Glomerular endothelial cell (primary cell): ENCODE measurements at places on chromosomes 7 and 10.

GRCh38 chr10:27474741-27475140 is 29.4 kb upstream of the RAB18 start:
- DNase-seq: no peak

DNA sequence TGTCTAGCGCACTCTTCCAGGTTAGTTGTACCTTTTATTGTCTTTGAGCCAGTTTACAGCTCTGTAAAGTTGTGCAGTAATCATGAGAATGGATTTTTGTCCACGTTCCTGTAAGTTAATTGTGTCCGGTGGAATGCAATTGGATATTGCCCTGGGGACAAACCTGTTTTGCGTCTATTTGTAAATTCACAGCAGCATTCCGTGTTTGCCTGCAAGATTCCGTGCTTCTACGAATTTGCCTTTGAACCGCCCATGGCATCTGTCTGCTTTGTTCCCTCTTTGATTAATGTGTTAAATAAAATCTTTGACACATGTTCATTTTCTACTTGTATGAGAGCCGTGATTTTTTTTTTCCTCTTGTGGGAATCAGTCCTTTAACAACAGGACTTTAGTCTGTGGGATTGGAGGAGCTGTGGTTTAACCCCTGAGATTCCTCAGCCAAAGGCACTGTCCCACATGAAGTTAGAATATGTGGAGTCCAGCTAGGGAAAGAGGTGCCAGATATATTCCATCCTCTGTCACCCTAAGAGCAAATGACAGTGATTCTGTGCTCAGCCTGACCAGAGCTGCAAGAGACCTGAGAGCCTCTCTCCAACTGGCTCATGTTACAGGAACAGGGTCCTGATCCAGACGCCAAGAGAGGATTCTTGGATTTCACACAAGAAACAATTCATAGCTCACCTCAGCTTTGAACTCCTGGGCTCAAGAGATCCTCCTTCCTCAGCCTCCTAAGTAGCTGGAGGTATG is 126.3 kb downstream of the COL26A1 start:
- DNase-seq: no peak

- no peak for DNase-seq
Measured at GRCh38 chr10:43963793-43964425, 315.2 kb upstream of the ZNF32 start.

DNA sequence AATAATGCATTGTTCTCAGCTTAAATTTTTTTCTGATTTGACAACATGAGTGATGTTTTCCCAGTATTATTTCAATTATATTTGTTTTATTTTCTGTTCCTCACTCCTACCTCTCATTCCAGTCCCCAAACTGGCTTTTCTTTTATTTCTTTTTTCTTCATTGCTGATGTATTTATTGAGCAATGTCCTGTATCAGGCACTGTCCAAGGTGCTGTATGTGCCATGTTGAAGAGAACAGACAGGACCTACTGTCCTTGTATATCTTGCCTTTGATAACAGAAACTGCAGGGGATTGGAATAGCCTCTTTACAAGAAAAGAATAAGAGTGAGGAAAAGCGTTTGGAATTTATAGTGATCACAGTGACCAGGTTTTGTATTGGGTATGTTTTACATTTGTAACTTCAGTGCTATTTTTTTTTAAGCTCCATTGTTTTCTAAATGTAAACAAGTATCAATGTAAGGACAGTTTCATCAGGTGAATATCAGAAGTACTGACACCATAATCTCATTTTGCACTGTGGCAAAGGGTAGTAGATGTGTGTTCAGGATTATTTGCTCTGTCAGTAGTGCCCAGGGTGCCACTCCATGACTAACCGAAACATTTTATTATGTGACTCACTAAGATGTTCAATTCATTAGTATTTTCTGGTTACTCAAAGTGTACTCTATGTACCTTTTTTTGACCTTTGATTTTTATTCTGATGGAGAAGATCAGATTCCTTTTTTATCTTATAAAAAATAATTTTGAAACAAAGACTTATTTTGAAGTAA is 15.6 kb upstream of the CLDN12 start:
- DNase-seq: no peak

DNA sequence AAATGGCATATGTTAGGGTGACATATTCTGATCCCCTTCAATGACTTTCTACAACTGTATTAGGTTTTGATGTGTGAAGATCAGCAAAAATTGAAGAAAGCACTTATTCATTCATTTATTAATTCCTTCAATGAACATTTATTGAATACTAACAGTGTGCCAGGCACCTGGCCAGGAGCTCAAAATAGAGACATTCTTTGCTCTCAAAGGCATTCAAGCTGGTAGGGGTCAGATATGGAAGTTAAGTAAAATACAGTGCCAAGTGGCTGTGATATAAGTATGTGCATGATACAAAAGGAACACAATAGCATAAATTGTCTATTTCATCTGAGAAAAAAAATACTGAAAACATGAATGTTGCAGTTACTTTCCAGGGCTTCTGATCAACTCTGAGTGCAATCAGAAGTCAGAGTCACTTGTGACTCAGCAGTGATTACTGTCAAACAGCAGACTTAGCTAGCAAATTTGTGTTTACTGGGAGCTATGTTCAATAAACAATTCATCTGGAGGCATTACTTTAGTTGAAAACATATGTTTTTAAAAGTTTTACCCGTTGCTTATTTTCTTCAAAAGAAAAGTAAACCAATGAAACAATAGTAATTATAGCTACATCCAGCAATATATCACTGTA is 60.4 kb upstream of the CACNB2 start:
- DNase-seq: no peak

DNA sequence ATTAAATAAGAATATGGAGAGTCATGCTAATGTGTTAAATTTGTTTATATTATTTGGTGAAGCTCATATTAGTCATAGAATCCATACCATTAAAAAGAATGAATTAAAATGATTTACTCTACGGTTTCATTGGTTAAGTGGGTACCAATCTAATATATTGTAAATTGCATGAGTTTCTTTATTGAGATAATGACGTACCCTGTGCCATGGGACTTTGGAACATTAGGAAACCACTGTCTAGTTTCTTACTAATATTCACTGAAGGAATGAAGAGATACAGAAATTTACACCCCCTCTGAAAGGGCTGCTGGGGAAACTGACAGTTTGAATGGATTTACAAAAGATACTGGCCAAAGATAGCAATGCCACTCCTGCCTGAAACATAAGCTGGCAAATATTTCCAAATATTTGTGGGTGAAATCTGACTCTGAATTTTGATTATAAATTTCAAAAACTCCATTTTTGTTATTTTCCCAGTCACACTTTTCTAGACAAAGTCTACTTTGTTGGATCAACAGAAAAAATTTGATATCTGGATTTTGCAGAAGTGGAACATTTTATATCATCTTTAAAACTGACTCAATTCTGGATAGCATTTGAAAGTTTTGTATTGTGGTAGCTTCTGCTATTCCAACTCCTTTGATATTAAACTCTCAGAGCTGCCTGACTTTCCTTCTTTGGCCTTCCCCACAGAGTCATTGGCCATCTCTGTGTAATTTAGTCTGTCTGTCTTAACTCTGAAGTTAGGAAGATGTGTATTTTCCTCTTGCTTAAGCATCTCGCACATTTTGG is 22.3 kb downstream of the MDFIC start:
- DNase-seq: no peak

DNA sequence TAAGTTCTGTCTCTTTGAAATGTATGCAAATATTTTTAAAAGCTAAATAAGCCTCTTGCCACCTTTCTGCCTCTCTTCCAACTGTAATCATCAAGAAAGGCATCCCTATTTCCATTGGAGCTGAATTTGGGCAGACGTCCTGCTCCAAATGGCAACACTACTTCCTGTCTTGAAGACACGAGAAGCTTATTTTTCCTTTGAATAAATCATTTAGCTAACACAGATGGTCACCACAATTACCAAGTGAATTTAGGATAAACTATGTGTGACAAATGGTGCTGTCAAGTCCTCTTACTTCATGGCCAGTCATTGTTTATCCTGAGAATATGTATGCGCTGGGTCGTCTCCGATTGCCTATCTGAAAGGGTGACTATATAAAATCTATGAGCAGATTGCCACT is 268.0 kb downstream of the ANKRD7 start:
- DNase-seq: no peak

DNA sequence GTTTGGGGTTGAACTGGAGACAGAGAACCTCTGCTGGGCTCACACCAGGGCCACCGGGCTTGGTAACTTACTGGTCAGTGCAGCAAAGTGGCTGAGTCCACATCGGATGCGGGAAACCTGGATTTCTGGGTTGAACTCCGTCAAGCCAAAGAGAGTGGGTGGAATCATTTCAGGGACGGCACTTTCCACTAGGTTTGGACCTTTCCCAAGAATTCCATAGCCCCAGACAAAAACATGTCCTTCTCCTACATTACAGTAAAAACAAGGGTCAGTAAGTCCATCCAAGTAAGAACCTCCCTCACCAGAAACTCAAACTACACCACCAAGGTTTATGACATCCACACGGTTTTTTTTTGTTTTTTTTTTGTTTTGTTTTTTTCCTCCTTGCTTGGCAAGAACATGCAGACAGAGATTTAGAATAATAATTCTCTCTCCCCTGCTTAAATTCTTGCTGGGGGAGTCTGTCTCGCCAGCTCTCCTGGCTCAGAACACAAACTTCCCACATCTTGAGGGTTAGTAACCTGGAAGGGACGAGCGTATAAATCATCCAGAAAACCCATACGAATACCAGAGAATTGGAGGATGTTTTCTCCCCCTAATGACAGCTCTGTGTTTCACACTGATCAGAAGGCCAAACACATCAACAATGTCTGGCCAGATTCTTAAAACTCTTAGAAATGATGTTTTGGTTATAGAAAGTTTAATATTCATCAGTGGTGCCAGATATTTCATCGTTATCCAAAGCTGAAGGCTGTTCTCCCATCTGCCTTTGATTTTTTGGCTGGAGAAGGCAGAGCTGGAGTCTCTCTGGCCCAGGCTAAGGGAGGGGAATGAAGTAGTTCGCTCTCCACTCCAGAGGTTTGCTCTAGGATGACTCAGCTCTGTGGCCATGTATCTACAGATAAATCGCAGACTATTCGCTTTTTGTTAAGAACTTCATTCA is 17.5 kb downstream of the RCC1L start:
- no peak for DNase-seq
